Mucosa of descending colon (tissue), 3 donors: ENCODE measurements at places on chromosomes 13 and 19.
A peak's percentile ranks its signal among the peaks of the same experiment; 100 is the strongest.

- no peak for DNase-seq
Measured at GRCh38 chr19:14517446-14517839, 754 bp downstream of the DNAJB1 start.

- DNase-seq: no peak
Measured at GRCh38 chr13:47672245-47673008, 328.6 kb downstream of the SUCLA2 start.

GRCh38 chr19:52653161-52653560 lies 15.0 kb upstream of the ZNF83 start:
- DNase-seq: no peak

DNA sequence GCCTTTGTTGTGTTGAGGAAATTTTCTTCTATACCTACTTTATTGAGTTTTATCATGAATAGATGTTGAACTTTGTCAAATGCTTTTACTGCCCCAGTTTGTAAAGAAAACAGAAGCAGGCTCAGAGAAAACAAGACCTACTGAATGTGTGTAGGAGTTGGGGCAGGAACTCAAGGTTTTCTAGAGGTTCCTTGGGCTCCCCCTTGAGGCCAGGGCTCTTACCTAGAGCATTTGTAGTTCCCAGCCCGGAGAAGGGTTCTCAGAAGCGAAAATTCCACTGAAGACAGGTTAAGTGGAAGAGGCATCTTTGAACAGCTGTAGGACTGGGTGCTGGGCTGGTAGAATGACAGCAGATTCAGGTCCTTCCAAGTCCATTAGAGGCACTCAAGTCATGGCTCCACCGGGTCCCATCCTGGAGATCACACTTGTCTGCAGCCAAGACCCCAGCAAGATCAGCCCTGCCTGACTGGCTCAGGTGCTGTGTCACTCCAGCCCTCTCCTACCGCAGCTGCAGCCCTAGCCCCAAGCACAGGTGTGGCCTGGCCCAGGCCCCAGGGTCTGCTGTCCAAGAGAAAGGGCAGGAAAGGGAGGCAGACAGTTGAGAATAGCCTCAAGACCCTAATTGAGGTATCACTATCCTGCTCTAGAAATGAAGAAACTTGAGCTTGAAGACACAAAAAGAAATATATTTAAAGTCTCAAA lies 425.5 kb downstream of the PCDH20 start:
- DNase-seq: no peak

DNA sequence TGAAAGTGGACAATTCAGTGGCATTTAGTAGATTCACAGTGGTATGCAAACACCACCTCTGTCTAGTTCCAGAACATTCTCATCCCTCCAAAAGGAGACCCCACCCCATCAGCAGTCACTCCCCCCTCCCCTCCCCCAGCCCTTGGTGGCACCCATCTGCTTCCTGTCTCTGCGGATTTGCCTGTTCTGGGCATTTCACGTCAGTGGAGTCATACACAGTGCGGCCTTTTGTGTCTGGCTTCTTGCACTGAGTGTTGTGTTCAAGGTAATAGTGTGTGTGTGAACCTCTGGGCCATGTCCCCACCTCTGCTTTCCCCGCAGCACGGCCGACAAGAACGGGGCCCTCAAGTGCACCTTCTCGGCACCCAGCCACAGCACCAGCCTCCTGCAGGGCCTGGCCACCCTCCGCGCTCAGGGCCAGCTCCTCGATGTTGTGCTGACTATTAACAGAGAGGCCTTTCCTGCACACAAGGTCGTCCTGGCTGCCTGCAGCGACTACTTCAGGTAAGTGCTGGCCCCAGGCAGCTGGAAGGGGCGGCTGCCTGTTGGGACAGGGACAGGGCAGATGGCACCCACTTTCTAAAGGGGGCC lies 19.4 kb upstream of the CRTC1 start:
- DNase-seq: no peak

DNA sequence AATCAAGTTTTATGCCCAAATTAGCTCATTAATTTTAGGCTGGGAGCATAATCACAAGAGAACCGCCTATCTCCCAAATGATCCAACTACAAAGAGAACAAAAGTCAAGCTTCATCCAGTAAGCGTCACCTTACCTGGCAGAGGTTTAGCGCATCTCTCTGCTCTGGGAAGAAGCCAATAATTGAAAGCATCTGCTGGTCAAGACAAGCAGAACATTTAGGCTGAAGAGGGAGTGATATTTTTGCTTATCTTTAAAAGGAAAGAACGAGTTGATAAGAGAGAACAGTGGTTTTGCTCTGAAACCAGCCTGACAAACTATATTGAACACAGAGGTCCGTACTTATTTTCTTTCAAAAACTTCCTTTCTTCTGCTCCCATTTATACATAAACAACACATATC lies 242.1 kb downstream of the ENOX1 start:
- DNase-seq: no peak

- no peak for DNase-seq
Measured at GRCh38 chr19:9054765-9055164, 32.1 kb upstream of the OR1M1 start.

- DNase-seq: no peak
Measured at GRCh38 chr19:33679696-33680095, 57.9 kb downstream of the CHST8 start.

- DNase-seq: no peak
Measured at GRCh38 chr19:10374931-10375330, 5.4 kb downstream of the TYK2 start.

GRCh38 chr13:110616103-110617101 lies 1.1 kb downstream of the NAXD start:
- DNase-seq: peak; percentile 67
